ENCODE measurements at places on chromosomes 16 and 17. TPM values are rescaled to one million over a fixed set of nuclear protein-coding genes. Genes with fewer than 3 reads are reported as not detected.

Gene RPS2
- total RNA-seq: 3,326 TPM

Gene CSH1
- not detected for total RNA-seq

Gene CPHXL
- total RNA-seq: not detected

GRCh38 chr16:22369221-22369811 is 5.1 kb downstream of the CDR2 start:
- no peak overlapping the region for H3K4me3 ChIP-seq
- no peaks in the 10 kb centered on the region for H3K27me3 ChIP-seq
- H3K36me3 ChIP-seq: peaks cover 12% of the 10 kb centered on the region
- peak; percentile 91 for DNase-seq

Gene ABHD15
- 8.0 TPM for total RNA-seq

DNA sequence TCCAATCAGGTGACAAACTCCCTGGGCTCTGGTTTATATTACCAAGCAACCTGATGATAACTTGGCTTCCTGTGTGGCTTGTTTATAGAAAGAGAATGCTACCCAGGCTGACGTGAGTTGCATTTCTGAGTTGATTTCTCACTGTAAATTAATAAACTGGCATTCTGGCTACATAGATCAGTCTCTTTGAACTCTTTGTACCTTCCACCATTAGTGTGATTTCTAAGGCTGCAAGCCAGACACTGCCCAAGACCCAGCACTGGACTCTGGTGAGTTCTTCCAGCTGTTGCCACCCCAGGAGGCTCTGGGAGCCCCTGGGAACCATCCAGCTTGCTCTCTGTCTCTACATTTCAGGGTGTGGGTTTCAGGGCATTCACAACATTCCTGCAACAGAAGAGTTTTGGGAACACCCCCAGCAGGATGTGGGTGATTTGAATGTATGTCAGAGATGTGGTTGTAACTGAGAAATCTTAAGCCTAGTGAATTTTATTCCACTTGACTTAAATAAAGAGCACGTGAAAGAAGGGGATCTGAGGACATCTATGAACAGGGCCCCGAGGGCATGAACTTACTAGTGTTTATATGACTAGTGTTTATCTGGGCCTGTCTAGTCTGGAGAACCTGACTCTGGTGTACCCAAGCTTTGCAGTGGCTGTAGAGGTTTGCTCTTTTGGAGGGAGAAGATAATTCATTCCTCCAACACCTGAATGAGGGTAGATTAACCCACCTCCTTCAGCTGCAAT is 30.3 kb upstream of the LRRC37A start:
- H3K4me3 ChIP-seq: no peak overlapping the region
- peaks cover 6% of the 10 kb centered on the region for H3K4me1 ChIP-seq
- no peak for DNase-seq
- H3K27ac ChIP-seq: no peak overlapping the region

DNA sequence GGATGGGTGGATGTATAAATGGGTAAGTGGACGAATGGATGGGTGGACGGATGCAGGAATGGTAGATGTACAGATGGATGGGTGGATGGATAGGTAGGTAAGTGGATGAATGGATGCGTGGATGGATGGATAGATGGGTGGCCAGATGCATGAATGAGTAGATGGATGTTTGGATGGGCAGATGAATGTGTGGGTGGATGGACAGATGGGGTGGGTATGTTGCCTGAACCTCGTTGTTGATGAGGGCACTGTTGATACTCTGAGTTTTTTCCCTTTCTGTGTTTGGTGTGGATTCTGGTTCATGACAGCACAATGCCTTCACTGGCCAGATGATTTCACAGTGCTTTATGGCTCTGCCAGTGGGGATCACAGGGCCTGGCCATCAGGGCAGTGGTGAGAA is 208.3 kb downstream of the NPIPB11 start:
- no peak for DNase-seq
- H3K27me3 ChIP-seq: no peaks in the 10 kb centered on the region
- no peaks in the 10 kb centered on the region for H3K36me3 ChIP-seq
- H3K27ac ChIP-seq: no peak overlapping the region
- peaks cover 13% of the 10 kb centered on the region for H3K4me1 ChIP-seq

GRCh38 chr16:88430185-88430523 is 22.9 kb upstream of the ZFPM1 start:
- no peaks in the 10 kb centered on the region for H3K36me3 ChIP-seq
- no peak overlapping the region for H3K27ac ChIP-seq
- no peak for DNase-seq
- no peaks in the 10 kb centered on the region for H3K4me1 ChIP-seq
- peak overlapping the region; percentile 24 for H3K4me3 ChIP-seq
- H3K27me3 ChIP-seq: peaks cover 36% of the 10 kb centered on the region

- no peaks in the 10 kb centered on the region for H3K36me3 ChIP-seq
- no peak overlapping the region for H3K27ac ChIP-seq
- peaks cover 51% of the 10 kb centered on the region for H3K4me1 ChIP-seq
- no peak for DNase-seq
Observed at GRCh38 chr16:51757124-51757470, 606.0 kb upstream of the SALL1 start.

GRCh38 chr17:39739885-39740356 is 2.2 kb downstream of the GRB7 start:
- no peak overlapping the region for H3K4me3 ChIP-seq
- no peaks in the 10 kb centered on the region for H3K27me3 ChIP-seq
- no peaks in the 10 kb centered on the region for H3K36me3 ChIP-seq
- DNase-seq: no peak
- no peak overlapping the region for H3K27ac ChIP-seq
- no peaks in the 10 kb centered on the region for H3K4me1 ChIP-seq

DNA sequence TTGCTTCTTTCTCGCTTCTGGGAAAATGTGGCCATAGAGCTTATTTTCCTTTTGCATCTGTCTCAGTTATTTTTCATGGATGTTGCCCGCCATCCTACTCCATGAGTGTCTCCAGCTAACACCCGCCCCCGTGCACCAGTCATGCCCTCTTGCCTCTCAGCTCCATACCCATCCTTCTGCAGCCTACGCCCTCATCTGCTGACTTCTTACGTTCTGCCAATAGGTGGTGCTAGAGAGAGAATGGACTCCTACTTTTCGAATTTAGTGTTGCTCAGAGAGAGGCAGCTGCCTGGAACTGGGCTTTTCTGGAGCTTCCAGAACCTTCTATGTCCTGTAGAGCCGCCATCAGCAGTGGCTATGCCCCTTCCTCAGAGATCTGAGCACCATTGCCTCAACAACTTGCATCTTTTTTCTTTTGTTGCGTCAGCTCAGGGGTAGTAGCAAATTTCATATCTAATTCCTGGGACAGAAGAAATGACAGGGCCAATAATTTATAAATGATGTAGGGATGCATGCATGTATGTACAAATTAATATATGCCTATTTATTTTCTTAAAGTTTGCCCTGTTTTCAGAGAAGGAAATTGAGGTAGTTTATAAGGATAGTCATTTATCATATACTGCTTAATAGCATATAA is 119.7 kb upstream of the MYOCD start:
- peak; percentile 62 for DNase-seq
- H3K36me3 ChIP-seq: no peaks in the 10 kb centered on the region
- no peak overlapping the region for H3K4me3 ChIP-seq
- H3K27me3 ChIP-seq: peaks cover 16% of the 10 kb centered on the region
- no peak overlapping the region for H3K27ac ChIP-seq

Gene SMYD4
- 31.6 TPM for total RNA-seq

Gene ACBD4
- 1.4 TPM for total RNA-seq

Gene SULT1A4
- total RNA-seq: 2.1 TPM

DNA sequence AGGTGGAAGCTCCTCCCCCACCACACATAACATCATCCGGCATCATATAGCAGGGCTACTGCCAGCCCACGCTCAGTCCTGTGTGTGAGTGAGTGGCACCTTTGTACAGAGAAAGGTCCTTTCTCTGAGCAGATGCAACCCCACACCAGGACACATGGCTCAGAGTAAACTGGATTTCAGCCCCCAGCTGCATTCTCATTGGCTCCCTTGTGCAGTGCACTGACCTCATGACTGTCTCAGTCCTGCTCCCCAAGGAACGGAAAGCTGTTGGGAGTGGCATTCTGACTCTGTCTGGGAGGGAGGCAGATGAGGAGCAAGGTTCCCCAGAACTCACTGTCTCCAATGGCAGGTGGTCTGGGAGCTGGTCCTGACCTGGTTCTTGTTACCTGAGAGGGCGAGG is 244.1 kb downstream of the PHKB start:
- no peak overlapping the region for H3K4me3 ChIP-seq
- DNase-seq: no peak
- no peaks in the 10 kb centered on the region for H3K27me3 ChIP-seq
- H3K27ac ChIP-seq: no peak overlapping the region
- no peaks in the 10 kb centered on the region for H3K4me1 ChIP-seq

Gene TSPAN10
- total RNA-seq: 0.74 TPM

Data from A673 (cell line).